ENCODE measurements at places on chromosomes 6 and 20.

GRCh38 chr20:43981540-43981939 is 66.9 kb downstream of the TOX2 start:
- DNase-seq = no peak

DNA sequence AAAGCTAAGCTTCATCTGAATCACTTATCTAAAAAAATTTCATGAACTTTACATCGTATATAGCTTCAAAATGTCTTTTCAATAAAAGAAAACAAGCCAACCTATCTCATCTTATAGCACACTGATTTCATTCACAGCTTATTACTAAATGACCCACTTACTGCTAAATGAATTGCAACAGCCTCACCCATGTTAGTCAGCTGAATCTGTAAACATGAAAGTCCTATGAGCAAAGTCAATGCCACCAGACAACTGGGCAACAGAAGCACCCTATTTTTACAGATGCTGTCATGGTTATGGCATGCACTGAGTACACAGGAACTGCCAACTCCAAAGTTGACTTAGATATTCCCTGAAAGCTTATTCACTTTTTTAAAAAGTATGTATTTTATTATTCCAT is 41.2 kb upstream of the DST start:
- peak; percentile 21 for DNase-seq

DNA sequence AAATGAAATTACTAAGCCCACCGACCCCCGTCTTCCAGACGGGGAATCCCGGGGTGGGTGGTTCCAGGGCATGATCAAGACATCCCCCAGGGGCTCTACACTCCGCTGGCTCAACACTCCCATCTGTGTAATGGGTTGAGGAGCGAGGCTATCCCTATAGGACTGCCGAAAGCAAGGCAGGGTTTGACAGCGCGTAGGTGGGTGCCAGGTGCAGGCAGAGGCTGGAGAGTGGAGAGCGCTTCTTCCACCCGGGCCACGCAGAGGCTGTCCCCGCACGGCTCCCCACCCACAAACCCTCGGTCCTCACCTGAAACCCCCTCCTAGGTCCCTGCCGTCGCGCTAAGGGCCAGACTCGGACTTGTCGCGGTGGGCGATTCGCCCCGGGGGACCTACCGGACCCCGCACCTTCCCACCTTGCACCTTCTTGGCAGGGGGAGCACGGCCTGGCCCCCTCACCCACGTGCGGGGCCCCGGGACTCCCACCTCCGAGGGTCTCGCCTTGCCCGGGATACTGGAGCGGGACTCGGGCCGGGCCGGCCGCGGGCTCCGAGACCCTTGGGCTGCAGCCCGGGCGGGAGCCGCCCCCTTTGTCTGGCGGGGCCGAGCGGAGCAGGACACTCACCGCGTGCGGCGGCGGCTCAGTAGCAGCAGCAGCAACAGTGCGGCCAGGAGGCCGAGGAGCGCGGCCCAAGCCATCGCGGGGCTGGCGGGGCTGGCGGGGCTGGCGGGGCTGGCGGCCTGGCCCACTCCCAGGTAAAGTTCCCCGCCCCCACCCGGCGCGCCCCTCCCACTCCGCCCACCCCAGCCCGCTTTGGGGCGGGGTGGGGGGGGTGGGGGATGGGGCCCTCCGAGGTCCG is at the start of gene PTGIS:
PTGIS (minus strand) TSS at position 717 of the 857 bp plus-strand sequence; CDS start at position 696, 21 bp downstream.
- DNase-seq = no peak

GRCh38 chr6:128361378-128361777 is 159.0 kb downstream of the PTPRK start:
- no peak for DNase-seq

GRCh38 chr6:94548201-94548600 is 1029.1 kb upstream of the MANEA start:
- DNase-seq = no peak

- no peak for DNase-seq
Observed at GRCh38 chr6:87698547-87699006, 3.5 kb downstream of the AKIRIN2 start.

- peak; percentile 71 for DNase-seq
Observed at GRCh38 chr6:105204331-105204730, 24.5 kb upstream of the POPDC3 start.
